ENCODE measurements at places on chromosomes 12 and 14. TPM values are rescaled to one million over a fixed set of nuclear protein-coding genes. Genes with fewer than 3 reads are reported as not detected.

DNA sequence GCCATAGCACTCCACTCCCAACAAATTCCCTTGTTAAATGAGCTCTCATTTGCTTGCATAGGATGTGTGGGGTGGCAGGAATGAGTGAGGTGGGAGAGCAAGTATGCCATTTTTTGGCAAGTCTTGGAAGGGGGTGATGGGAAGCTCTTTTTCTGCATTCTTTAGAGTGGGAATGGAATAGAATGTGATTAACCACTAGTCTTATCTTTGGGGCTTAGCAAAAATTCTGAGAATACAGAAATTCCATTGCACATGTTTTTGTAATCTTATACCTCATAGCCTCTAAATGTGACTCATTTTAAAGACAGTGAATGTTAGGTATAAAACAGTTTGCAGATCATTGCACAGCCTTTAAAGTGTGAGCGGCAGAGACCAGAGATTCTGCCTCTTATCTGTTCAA is 28.4 kb upstream of the NEDD1 start:
- H3K4me3 ChIP-seq: no peak overlapping the region
- H3K27ac ChIP-seq: no peak overlapping the region
- no peaks in the 10 kb centered on the region for H3K4me1 ChIP-seq

The RTL1 gene
- 0.12 TPM for total RNA-seq

The OR6S1 gene
- not detected for total RNA-seq

- H3K4me1 ChIP-seq: peaks cover 12% of the 10 kb centered on the region
- H3K36me3 ChIP-seq: no peaks in the 10 kb centered on the region
- no peaks in the 10 kb centered on the region for H3K27me3 ChIP-seq
Measured at GRCh38 chr12:66813137-66813892, 134.4 kb upstream of the GRIP1 start.

GRCh38 chr12:128789356-128789929 is 34.3 kb downstream of the SLC15A4 start:
- H3K36me3 ChIP-seq: peaks cover 28% of the 10 kb centered on the region
- no peaks in the 10 kb centered on the region for H3K4me1 ChIP-seq
- no peak overlapping the region for H3K27ac ChIP-seq
- H3K27me3 ChIP-seq: no peaks in the 10 kb centered on the region
- no peak for DNase-seq
- no peak overlapping the region for H3K4me3 ChIP-seq

DNA sequence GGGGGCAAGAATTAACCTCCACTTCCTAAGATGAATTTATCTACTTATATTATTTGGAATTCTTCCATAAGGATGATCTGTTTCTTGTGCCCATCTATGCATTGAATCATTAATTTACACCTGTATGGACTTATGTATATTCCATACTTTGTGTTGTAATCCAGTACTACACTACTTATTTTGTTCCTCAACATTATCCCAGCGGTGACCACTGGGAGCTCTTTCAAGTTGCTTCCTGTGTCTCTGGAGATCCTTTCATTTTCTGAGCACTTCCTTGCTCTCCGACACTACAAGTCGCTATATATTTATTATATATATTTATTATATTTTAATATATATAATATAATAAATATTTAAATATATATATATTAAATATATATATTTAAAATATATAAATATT is 54.9 kb upstream of the SCN8A start:
- H3K27me3 ChIP-seq: peaks cover 14% of the 10 kb centered on the region
- no peak for DNase-seq
- peaks cover 12% of the 10 kb centered on the region for H3K4me1 ChIP-seq
- H3K4me3 ChIP-seq: no peak overlapping the region
- no peak overlapping the region for H3K27ac ChIP-seq

DNA sequence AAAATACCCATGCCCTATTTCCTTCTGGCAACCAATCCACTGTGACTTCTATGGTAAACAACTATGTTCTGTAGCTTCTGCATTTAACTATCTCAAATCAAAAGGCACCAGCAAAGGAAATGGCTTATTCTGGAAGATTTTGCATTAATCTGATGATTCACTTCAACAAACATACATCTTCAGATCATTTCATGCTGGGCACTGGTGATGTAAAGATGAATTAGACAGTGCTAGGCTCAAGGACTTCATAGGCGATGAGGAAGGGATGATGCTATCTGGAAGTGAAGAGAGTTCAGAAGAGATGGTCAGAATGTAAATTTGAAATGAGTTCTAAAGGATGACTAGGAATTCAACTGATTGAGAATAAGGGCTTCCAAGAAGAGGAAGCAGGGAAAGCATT is 363.3 kb downstream of the PAWR start:
- H3K4me1 ChIP-seq: no peaks in the 10 kb centered on the region
- no peak for DNase-seq
- no peaks in the 10 kb centered on the region for H3K36me3 ChIP-seq

DNA sequence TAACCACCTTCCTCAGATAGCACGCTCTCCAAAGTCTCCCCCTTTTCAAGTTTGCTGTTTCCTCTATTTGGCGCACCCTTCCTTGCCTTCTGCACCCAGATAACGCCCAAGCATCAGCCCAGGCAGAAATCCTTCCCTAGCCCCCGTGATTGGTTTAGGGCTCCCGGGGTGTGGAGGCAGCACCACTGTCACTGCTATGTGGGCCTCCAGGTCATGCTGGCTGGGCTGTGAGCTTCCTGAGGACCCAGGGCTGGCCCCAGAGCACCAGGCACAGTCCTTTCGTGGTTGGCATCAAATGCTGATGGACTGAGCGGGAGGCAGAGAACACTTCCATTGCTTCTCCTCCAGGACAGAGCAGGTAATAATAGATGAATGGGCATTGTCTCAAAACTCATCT is 311.4 kb downstream of the BCL11B start:
- peaks cover 25% of the 10 kb centered on the region for H3K27me3 ChIP-seq
- H3K4me1 ChIP-seq: peaks cover 11% of the 10 kb centered on the region
- no peaks in the 10 kb centered on the region for H3K36me3 ChIP-seq
- no peak for DNase-seq

DNA sequence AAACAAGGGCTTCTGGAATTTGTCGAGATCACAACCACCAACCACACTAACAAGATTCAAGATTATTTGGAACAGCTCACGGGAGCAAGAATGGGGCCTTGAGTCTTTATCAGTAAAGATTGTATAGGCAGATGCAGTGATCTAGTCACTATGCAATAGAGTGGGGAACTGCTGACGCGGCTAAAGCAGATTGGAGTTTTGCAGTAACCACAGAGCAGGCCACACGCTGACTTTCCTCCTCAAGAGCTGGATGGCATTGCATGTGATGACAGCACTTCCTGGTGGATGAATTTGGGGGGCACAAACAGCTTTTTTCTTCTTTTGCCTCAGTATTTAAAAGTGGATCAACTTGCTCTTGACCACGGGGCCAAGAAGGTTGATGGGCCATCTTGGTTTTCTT is 46.0 kb downstream of the KCNK13 start:
- no peaks in the 10 kb centered on the region for H3K4me1 ChIP-seq
- H3K27ac ChIP-seq: no peak overlapping the region
- DNase-seq: no peak
- H3K4me3 ChIP-seq: no peak overlapping the region
- peaks cover 33% of the 10 kb centered on the region for H3K27me3 ChIP-seq
- no peaks in the 10 kb centered on the region for H3K36me3 ChIP-seq

- DNase-seq: peak; percentile 9
- H3K4me1 ChIP-seq: peaks cover 9% of the 10 kb centered on the region
- no peak overlapping the region for H3K4me3 ChIP-seq
Measured at GRCh38 chr12:82996168-82996812, 309.6 kb downstream of the TMTC2 start.

The USP15 gene
- 66.1 TPM for total RNA-seq

The BMP4 gene
- 24.8 TPM for total RNA-seq

The SUOX gene
- total RNA-seq: 31.1 TPM

DNA sequence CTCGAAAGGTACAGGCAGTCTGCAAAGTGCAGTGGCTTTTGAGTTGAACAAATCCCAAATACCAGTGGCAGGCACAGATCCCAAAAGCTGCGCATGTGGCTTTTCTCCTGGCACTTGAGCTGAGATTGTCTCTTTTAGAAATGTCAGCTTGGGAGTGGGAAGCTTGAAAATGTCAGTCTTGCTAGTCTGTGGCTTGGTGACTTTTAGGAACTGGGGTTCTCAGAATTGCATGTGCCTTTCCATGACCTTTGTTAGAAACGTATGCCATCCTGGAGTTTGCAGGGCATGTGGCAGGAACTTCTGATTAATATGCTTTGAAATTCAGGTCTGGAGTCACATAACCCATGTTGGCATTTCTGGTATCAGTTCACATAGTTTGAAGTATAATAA is 182.1 kb downstream of the CHST11 start:
- no peak overlapping the region for H3K4me3 ChIP-seq
- H3K4me1 ChIP-seq: peaks cover 2% of the 10 kb centered on the region
- H3K36me3 ChIP-seq: no peaks in the 10 kb centered on the region
- no peak for DNase-seq
- peaks cover 43% of the 10 kb centered on the region for H3K27me3 ChIP-seq

DNA sequence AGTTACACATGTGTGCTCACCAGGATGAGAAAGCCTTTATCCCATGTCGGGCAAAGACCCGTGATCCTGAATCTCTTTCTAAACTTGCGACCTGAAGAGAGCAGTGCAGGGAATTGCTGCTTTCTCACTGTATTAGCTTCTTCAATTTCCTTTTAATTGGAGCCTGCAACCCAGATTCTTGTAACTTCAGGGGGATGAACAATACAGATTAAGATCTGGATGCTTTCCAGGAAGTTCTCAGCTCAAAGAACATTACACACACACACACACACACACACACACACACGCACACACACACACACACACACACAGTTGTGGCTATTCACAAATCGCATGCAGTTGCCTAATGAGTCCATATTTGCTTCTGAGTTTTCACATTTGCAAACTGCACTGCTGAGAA is 268.3 kb downstream of the NPAS3 start:
- no peak for DNase-seq
- H3K4me1 ChIP-seq: no peaks in the 10 kb centered on the region
- H3K36me3 ChIP-seq: no peaks in the 10 kb centered on the region
- H3K4me3 ChIP-seq: no peak overlapping the region

DNA sequence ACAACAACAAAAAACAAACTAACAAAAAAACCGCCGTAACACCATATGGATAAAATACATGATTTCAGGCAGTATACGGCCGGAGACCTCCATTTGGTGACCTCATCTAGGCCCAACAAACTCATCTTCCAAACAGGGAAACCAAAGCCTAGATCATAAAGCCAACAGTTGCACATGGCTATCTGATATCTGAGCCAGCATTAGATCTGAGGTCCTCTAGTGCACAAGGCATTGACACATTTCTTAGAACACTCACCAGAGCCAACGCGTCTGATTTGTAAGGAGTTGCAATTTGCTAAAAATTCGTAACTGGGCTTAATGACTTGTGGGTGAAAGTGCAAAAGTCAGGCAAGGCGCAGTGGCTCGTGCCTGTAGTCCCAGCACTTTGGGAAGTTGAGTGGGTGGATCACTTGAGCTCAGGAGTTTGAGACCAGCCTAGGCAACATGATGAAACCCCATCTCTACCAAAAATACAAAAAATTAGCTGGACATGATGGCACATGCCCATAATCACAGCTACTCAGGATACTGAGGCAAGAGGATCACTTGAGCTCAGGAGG is 42.0 kb upstream of the NUDT4 start:
- DNase-seq: no peak
- H3K4me3 ChIP-seq: no peak overlapping the region
- H3K27me3 ChIP-seq: no peaks in the 10 kb centered on the region
- H3K36me3 ChIP-seq: no peaks in the 10 kb centered on the region
- peaks cover 14% of the 10 kb centered on the region for H3K4me1 ChIP-seq

DNA sequence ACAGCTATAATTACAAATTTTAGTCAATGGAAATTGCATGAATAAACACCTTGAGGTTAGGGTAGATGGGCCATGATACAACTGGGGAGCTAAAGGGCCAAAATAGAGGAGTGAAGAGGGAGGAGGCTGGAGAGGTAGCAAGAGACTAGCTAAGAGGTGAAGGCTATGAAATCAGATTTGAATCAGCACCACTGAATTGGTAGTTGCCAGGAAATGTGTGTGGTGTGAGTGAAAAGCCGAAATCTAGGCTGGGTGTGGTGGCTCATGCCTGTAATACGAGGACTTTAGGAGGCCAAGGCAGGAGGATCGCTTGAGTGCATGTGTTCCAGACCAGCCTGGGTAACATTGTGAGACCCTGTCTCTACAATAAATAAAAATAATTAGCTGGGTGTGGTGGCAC is 22.7 kb downstream of the YY1 start:
- H3K4me1 ChIP-seq: peaks cover 47% of the 10 kb centered on the region
- no peak for DNase-seq
- H3K36me3 ChIP-seq: peaks cover 7% of the 10 kb centered on the region
- no peaks in the 10 kb centered on the region for H3K27me3 ChIP-seq

The GALNT16 gene
- total RNA-seq: 2.5 TPM

DNA sequence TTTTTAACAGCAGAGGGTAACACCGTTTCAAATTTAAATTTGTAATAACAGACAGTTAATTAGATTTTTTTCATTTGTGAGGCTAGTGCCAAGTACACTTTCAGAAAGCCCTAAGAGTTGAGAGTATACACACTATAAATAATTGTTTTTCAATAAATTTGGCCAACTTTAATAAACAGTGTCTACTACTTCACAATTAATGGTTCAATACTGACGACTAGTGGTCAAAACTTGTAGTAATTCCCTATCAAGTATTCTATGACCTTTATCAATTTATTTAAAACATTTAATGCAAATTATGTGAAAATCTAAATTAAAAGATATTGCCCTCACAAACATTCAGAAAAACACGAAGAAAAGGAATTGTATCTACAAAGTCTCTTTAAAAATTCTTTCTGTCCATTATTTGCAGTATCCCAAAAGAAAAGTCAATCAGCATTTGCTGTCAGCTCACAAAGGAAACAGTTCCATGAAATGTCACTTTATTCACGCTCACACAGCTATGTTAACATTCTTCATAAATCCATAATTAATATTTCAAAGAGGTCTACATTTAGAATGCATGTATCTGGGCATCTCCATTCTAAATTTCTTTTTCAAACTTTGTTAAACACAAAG is 91.2 kb downstream of the CEP128 start:
- no peak overlapping the region for H3K4me3 ChIP-seq
- H3K27me3 ChIP-seq: no peaks in the 10 kb centered on the region
- no peaks in the 10 kb centered on the region for H3K4me1 ChIP-seq
- H3K36me3 ChIP-seq: no peaks in the 10 kb centered on the region
- DNase-seq: no peak

DNA sequence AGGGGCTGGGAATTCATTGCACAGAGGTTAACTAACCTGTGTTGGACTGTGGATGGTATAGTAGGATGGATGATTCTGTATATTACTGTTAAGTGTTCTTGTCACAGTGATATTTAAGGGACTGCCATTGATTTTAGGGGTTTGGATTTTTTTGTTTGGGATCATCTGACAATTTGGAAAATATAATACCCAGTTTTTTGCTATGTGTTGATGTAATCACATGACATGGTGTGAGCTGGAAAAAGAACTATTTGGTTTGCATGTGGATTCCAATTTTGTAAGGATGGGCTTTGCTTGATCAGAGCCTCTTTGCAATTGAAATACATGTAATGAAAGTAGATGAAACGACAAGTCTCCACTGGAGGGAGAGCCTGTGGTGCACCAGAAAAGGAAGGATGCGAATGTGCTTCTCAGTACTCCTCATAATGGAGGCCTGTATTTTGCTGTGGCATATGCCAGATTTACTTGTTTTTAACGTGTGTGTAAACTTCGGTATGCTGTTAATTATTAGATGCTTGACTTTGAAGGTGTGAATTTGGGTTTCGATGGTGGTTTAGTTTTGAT is 2.7 kb downstream of the DYRK2 start:
- peak overlapping the region; percentile 84 for H3K4me3 ChIP-seq
- H3K27me3 ChIP-seq: no peaks in the 10 kb centered on the region
- H3K4me1 ChIP-seq: peaks cover 55% of the 10 kb centered on the region
- H3K27ac ChIP-seq: peak overlapping the region; percentile 93

GRCh38 chr12:28611115-28611435 is 420.8 kb downstream of the CCDC91 start:
- DNase-seq: peak; percentile 47
- H3K27ac ChIP-seq: peak overlapping the region; percentile 96
- H3K27me3 ChIP-seq: no peaks in the 10 kb centered on the region
- H3K4me3 ChIP-seq: peak overlapping the region; percentile 42
- H3K36me3 ChIP-seq: peaks cover 5% of the 10 kb centered on the region

All from Calu3 (cell line).